ENCODE measurements at places on chromosomes 16 and 17. TPM values are rescaled to one million over a fixed set of nuclear protein-coding genes. Genes with fewer than 3 reads are reported as not detected.

The FOXO3B gene
- 1.9 TPM for total RNA-seq

The ABCC11 gene
- total RNA-seq, result not detected

The UNC13D gene
- total RNA-seq, result 34.0 TPM

The SDR42E2 gene
- not detected for total RNA-seq

The UMOD gene
- not detected for total RNA-seq

The FOXL1 gene
- total RNA-seq, result 1.4 TPM

DNA sequence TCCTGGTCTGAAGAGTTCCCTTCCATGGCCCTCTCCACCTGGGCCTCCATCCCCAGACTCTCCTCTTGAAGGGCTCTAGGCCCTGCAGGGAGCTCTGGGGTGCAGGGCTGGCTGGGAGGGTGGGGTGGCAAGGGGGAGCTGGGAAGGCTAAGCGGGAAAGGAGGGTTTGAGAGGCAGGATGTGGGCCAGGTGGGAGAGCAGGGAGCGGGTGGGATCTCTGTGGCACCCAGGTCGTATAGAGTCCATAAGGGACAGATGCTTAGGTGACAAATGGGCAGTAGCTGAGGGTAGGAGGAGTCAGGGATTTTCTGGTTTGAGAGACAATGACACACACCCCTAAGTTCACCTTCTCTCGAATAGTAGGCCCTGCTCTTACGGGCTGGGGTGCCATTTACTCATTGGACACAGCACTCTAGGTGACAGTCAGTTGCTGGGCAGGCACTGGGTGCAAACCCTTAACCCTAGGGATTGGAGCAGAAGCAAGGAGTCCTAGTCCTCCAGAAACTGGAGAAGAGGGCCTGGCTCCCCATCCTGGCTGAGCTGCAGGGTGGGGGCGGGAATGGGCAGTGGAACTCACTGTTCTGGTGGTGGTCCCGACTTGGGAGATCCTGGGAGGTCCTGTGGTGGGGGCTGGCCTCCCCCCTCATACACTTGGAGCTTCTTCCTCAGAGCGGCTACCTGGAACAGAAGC is 15.3 kb downstream of the KIF18B start:
- DNase-seq, result no peak

DNA sequence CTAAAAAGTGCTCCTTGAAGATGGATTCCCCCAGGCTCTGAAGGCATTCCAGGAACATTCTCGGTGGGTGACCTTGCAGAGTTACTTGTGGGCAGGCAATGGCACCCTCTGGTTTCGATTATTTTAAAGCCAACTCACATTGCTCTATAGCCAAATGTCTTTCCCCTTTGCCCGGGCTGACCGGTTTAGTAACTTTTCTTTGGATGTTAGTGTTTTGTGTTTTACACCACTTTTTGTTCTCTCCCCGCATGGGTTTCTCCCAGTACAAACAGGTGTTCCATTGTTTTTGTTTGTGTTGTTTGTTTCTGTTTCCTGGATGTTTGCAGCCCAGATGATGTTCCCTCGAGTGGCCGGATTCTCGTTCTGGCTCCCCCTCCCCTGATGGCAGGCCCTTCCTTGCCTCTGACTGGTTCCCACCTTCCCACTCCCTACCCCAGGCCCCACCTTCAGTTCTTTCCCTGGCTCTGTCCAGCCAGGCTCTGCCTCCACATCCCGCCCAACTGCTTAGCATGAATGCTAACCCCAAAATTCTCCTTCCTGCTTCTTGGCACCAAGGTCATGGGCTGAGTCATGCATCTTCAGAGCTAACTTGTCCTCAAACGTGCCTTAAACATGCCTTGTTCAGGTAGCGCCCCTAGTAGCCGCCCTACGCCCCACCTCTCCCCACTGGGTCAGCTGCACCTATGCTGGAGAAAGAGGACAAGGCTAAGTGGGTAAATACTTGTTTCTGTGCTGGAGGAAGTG is 40.6 kb downstream of the ELAC2 start:
- no peak for DNase-seq

GRCh38 chr16:16867973-16868372 is 489.0 kb downstream of the NPIPA7 start:
- no peak for DNase-seq

- no peak for DNase-seq
Observed at GRCh38 chr16:29303520-29303919, 103.0 kb downstream of the NPIPB11 start.

- no peak for DNase-seq
Observed at GRCh38 chr16:4433914-4434787, 8.5 kb downstream of the DNAJA3 start.

DNA sequence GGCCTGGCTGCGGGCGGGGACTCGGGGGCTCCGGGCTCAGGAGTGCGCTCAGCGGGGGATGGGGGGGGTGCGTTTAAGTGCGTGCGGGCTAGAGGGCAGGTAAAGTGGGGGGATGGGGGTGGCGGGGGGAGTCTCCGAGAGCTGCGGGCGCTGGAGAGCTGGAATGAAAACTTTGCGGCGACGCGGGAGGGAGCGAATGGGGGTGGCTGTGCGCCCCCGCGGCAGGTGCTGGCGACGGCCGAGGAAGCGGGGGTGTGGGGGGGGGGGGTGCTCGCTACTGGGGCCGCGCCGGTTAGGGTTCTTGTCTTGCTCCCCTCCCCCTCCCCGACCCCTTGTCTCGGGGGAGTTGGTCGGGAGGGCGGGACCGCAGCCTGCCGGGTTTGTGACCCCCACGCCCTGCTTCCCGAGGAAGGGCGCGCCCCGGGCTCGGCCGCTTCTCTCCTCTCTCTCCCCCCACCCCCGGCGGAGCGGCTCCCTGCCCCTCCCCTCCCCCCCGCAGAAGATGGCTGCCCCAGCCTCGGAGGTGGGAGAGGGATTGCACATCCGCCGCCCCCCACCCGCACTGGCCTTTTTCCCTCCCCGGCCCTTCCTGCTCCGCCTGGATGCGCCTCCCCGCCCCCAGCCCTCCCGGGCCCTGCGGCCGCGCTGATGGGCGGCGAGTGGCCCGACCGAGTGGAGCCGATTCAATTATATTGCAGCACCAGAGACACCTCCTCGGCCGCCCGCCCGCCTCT is 649 bp downstream of the GSE1 start:
- peak; percentile 78 for DNase-seq

- DNase-seq, result peak; percentile 76
Observed at GRCh38 chr17:28725660-28726225, 290 bp downstream of the TLCD1 start.

DNA sequence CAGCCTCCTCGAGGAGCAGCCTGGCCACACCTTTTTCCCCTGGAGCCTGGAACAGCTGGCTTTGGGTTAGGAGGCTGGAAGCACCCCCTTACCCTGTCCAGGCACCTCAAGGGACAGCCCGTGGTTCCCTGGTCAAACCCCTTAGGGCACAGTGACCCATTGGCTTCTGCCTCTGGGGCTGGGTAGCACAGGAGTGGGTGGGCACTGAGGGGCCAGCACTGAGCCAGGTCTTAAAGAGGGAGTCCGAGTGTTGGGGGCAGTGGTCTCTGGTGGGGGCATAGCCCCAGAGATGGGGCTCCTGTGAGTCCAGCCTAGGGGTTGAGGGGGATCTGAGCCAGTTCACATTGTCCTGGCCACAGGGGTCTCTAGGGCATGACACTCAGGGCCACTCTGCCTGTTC is 15.4 kb downstream of the OTOP3 start:
- DNase-seq, result no peak

DNA sequence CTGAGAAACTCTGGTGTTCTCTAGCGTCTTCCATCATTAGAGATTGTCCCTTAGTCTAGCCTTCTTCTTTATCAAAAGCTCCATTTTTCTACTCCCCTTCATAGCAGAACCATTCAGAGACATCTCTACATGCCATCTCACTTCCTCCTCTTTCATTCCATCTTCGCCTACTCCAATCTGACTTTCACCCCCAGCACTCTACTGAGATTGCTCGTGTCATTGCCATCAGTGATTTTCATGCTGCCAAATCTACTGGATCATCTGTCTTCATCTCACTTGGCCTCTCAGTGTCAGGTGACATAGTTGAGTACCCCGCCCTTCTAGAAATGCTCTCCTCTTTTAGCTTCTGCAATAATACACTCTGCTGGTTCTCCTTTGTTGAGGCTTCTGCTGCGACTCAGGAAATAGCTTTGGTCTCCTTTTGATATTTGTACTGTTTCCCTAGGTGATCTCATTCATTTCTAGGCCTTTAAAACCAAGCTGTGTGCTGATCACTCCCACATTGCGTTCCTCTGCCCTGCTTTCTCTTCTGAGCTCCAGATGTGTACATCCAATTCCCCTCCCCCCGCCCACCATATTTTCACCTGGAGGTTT is 119.1 kb downstream of the FTO start:
- no peak for DNase-seq

- DNase-seq, result no peak
Observed at GRCh38 chr17:42016411-42016831, 818 bp downstream of the DNAJC7 start.

DNA sequence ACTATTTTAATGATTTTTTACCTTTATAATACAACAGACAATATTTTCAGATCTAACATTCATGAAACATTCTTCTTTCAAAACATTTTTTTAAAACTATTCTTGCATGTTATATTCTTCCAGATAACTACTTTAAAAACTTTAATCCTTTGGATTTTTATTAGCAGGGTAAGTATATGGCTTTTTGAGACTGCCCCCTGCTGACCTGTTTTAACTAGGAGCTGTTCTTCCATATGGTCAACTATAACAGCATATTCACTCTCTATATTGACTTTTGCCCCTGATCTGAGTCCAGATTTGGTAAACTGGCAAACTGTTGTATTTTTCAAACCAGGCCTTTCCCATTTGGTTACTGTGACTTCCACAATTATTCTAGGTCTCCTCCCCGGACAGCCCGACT is 16.5 kb downstream of the ZNF18 start:
- no peak for DNase-seq

- no peak for DNase-seq
Observed at GRCh38 chr17:39678340-39679116, 9.3 kb downstream of the PGAP3 start.

GRCh38 chr16:49484451-49484849 is 110.8 kb downstream of the C16orf78 start:
- peak; percentile 81 for DNase-seq

DNA sequence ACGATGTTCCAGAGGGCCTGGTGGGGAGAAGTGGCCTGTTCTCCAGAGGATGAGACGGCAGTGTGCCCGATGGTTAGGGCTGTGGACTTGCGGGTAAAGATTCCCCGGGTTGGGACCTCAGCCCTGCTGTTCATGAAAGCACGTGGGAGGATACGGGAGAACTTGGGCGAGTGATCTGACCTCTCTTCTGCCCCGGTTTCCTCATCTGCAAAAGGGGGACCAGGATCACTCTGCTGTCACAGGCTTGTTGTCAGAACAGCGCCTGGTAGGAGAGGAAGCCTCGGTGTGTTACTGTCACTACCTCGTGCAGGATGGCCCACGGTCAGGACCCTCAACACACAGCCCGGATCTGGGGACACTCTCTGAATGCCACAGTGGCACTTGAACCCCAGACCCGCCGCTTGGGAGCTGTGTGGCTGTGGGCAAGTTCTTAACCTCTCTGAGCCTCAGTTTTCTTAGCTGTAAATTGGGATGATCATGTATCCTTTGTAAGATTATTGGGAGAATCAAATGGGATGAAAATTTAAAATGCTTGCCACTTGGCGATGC is 85.6 kb upstream of the CDC42EP4 start:
- DNase-seq, result no peak

- DNase-seq, result no peak
Observed at GRCh38 chr17:6510321-6510977, 45.9 kb downstream of the PITPNM3 start.

DNA sequence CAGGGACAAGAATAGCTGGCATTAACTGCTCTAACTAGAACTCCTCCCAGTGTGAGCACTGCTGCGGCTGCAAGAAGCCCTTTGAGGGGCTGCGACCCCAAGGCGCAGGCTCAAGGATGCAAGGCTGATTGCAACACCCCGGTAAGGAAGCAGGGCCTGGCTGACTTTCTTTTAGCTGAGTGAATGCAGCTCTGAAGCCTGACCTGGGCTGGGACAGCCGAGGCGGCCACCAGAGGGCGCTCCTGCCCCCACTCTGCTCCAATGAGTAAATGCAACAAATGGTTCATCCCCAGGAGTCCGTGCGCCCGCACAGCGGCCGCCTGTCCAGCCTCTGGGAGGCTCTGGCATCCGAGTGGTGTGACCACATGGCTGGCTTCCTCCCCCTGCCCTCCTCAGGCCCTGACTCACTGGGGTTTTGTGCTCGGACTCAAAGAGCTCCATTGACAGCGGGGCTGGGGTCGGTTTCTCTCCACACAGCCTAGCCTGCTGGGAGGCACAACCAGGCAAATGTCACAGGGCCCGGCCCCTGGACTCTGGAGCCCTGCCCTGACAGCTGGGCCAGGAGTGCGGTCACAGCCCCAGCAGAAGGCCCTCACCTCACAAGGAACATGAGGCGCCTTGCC is at the start of gene SMIM5:
TSS of gene SMIM5 (plus strand) at position 572 of the 623 bp plus-strand sequence. CDS start 6,768 bp downstream, outside the sequence.
- peak; percentile 89 for DNase-seq

DNA sequence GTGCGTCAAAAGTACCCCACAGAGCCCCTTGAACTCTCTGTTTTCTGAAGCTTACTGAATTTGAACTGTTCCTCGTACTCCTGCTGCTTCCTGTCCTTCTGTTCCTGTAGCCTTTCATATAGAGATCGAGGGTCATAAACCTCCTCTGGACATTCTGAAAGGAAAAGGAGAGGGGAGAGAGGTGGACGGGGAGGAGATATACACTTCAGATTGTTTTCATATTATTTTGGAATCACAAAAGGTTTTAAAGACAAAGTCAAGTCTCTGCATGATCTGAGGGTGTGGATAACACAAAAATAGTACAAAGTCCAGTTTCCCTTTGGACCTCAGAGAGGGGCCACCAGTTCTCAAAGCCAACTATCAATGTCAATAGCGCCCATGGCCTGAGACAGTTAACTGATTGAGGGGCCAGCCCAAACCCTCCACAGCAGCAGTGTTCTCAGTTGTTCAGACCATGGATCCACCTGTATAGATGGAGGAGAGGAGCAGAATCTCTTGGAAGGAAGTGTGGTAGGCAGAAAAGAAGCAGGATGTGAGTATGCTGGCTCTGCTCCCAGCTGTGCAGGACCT is 13.0 kb downstream of the PSME3IP1 start:
- no peak for DNase-seq

- no peak for DNase-seq
Observed at GRCh38 chr17:81681672-81682071, 1.9 kb downstream of the ARL16 start.

- no peak for DNase-seq
Observed at GRCh38 chr16:85078226-85078625, 34.0 kb downstream of the CIBAR2 start.

- no peak for DNase-seq
Observed at GRCh38 chr17:71252436-71252835, 868.4 kb upstream of the SOX9 start.

- no peak for DNase-seq
Observed at GRCh38 chr16:33059206-33059605, 134.8 kb upstream of the TP53TG3C start.
